ENCODE measurements at places on chromosomes 12 and 14.

DNA sequence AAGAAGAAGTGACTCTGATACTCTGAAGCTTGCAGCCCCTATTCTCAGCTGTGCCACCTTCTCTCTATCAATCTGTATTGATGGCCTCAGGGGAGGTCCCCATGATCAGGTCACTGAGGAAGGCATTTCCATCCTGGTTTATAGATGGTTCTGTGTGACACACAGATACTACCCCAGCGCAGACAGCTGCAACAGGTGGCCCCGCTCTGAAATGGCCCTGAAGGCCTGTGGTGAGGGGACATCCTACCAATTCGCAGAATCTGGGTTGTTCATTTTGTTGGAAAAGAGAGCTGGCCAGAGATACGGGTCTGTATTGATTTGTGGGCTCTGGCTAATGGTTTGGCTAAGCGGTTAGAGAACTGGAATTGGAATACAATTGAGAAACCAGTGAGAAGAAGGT, 21.7 kb downstream of the DLK1 start:
- DNase-seq: no peak

GRCh38 chr12:18446061-18446644, 184.8 kb downstream of the PIK3C2G start:
- no peak for DNase-seq

DNA sequence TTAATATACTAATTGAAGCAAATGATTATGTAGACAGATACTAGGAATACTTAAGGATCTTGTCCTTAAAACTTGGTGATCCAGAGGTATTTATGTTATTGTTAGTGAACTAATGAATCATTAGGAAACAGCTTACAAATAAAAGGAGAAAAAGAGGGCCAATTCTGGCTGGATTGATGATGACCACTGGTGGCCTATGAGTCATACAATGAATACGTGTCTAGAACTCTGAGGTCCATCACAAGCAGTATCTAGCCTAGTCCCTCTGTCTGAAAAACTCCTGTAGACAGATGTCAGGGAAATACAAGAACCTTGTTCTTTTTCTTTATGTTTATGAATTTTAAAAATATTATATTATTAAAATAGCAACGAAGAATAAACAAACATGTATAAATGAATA, 51.7 kb upstream of the RTL1 start:
- no peak for DNase-seq

DNA sequence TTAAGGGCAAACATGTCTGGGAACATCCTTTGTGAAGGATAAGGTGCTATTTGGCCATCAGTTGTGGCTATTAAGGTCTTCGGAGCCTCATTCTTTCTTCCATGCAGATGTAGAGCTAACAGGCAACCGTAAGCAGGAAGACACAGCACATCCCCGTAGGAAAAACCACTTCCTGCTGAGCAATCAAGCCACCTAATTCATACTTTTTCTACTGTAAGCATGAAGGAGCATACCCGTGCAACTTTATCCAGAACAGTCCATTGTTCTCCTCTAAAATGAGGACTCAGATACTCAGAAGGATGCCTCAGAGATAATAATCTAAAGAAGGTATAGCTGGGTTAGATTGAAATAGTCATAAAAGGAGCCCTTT, 232.0 kb downstream of the PPM1H start:
- no peak for DNase-seq

DNA sequence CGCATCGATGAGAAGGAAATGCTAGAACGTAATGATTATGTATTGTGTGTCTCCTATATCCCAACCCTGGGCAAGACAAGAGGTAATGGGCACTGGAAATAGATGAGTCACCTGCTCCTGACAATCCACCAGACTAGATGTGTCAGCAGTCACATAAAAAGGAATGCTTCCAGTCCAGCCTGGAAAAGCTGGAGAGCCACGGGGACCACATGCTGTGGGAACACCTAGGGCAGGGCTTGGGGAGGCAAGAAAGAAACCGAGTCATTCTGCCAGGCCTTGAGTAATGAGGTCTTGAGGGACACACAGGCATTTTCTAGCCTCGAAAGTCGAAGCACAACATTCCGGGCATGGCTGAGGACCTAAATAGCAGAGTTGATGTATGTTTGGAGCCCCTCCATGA, 716.7 kb upstream of the TMEM132C start:
- DNase-seq: no peak

DNA sequence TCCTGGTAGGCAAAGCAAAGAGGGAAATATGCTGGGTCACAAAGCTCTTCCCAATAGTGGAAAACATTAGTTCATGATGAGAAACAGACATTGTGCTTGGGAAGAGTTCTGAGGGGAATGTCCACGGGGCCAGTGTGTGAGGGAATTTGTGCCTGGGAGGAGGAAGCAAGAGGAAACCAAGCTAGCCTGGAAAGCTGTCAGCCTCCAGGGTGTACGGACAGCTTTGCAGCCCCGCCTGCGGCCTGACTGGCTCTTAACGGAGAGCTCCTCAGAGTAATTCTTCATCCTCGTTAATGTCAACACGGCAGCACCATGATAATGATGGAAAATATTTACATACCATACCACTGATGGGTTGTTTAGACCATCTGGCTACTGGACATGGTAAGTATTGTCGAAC, 32.4 kb downstream of the PITPNM2 start:
- DNase-seq: no peak

DNA sequence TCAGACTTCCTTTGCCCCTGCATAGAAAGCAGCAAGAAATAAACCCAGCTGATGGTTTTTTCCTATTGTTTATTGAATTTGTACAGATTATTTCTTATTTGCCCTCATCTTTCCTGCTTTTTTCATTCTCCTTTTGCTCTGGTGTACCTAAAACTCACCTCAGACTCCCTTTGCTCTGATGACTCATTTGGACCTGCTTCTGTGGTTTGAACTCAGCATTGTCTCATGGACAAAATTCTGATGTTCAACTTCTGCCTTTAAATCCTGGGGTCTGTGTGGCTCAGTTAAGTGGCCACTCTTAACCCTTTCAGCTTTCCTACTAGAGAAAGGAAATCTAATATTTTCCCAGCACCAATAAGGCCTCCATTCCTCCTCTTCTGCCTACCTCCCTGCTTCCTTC, 3.5 kb upstream of the SENP1 start:
- no peak for DNase-seq

GRCh38 chr14:99189201-99189801, 82.7 kb downstream of the BCL11B start:
- no peak for DNase-seq

DNA sequence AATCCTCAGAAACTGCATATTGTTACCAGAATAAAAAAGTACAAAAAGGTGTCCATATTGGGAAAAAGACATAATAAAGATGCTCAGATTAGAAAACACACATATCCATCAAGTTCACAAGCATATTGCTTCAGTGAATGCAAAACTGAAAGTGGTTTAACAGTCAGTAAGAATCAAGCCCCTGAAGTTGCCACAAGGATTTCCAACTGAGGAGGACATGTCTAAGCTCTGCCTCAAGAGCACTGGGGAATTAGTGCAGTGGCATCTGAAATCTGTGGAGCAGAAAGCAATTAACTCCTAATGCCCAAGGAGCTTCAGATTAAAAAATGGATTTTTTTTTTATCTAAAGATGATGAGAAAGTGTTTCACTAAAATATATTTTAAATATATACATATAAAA, 113.2 kb downstream of the DENND5B start:
- DNase-seq: no peak

GRCh38 chr12:67540920-67541624, 107.5 kb upstream of the DYRK2 start:
- DNase-seq: no peak

DNA sequence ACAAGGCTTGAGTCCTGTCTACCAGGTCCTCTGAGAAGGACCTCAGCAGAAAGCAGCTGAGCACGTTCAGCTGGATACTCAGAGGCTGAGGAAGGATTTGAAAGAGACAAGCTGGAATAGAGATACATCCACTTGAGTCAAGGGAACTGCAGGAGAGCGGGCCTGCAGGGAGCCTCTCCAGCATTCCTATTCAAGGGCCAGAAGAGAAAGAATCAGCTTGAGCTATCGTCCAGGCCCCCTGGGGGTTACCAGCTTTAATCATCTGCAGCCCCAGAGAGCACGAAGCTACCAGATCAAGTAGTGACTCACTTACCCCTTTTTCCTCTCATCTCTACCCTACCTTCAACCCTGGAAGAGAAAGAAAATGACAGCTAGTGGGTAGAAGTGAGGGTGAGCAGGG, 80.9 kb downstream of the NDUFA12 start:
- no peak for DNase-seq

Data from DND-41 (cell line).